ENCODE measurements at places on chromosomes 16 and 17. TPM values are rescaled to one million over a fixed set of nuclear protein-coding genes. Genes with fewer than 3 reads are reported as not detected.

DNA sequence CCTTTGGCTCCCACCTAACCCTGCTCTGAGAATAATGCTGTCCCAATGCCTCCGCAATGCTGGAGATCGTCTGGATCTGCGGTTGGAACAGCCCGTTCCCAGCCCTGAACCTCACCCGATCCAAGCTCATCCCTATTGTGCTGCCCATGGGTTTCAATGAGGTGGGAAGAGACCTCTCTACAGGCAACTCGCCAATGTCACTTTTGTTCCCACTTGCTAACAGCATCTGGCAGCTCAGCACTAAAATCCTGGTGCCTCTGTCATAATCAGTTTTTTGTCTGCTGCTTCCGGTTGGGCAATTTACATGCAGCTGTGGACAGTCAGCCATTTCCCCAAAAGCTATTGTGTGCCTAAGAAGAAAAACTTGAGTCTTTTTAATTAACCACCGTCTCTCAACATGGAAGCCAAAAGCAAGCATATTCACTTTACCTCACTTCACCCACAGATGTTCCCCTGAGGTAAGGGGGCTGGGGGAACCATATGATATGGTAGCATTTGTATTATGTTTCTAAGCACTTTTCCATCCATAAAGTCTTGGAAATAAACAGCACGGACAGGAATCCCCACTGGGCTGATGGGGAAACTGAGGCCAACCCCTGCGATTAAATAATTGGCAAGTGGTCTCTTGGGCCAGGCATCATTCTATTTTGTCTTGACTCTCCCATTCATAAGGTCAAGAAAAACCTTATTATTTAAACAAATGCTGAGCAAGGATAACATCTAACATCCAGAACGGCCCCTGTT lies 159.2 kb upstream of the CDH5 start:
- H3K27ac ChIP-seq, result no peak overlapping the region
- H3K36me3 ChIP-seq, result no peaks in the 10 kb centered on the region
- H3K4me3 ChIP-seq, result no peak overlapping the region

- H3K4me3 ChIP-seq, result no peak overlapping the region
- peak; percentile 60 for DNase-seq
- no peaks in the 10 kb centered on the region for H3K27me3 ChIP-seq
- H3K27ac ChIP-seq, result no peak overlapping the region
Measured at GRCh38 chr16:15749371-15749770, 99.3 kb downstream of the NDE1 start.

DNA sequence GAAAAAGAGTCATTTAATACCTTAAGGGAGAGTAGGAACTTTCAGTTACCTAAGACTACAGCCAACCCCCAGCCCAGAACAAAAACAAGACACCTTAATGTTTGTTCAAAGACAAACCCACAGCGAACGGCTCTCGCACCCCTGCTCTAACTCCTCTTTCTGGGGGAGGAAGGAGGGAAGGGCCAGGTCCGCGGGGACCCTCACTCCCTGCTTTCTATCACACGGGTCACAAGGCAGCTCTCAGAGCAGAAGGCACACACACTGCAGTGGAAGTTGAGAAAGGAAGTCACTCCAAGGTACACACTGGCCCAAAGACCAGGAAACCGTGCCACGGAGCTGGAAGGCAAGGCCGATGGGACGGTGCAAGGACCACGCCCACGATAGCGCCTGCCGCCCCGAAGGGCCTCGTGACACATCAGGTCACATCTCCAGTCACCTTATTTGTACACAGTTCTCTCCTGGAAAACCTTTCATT lies 10.0 kb downstream of the LITAFD start:
- H3K4me3 ChIP-seq, result no peak overlapping the region
- H3K4me1 ChIP-seq, result no peaks in the 10 kb centered on the region
- no peak for DNase-seq
- H3K36me3 ChIP-seq, result peaks cover 18% of the 10 kb centered on the region
- H3K27ac ChIP-seq, result no peak overlapping the region

DNA sequence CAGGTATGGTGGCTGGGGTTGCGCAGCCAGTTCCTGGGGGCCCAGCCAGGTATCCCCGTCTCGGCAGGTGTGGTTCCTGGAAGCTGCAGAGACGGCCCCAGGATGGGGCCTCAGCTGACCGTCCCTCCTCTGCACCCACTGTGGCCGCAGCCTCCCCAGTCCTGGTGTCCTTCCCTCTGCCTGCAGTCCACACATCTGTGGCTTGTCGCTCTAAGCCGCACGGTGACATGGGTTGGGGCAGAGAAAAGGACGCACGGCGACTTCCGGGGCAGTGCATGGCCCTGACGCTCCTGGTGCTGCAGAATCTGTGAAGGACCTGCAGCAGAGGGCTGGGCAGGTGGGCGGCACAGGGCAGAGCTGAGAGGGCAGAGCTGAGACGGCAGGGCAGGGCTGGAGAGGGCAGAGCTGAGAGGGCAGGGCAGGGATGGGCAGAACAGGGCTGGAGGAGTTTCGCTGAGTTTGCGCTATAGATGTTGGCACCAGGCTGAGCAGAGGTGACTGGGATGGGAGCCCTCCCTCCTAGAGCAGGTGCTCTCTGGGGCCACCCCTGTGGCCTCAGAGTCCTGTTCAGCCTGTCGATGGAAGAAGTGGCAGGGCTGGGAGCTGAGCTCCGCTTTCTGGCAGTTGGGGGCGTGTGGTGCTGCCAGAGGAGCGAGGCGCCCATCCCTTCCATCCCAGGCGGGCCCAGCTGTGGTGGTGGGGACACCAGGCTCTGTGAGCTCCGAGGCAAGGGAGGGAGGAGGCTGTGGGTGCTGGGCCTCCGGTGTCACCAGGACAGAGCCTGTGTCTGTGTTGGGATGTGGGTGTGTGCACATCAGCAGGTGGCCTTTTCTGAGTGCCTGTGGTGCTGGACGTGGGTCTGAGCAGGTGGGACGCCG lies 23.0 kb downstream of the TSC2 start:
- no peak for DNase-seq
- H3K4me3 ChIP-seq, result no peak overlapping the region
- no peak overlapping the region for H3K27ac ChIP-seq

GRCh38 chr17:81394377-81394920 lies 808 bp upstream of the BAHCC1 start:
- peaks cover 15% of the 10 kb centered on the region for H3K4me1 ChIP-seq

DNA sequence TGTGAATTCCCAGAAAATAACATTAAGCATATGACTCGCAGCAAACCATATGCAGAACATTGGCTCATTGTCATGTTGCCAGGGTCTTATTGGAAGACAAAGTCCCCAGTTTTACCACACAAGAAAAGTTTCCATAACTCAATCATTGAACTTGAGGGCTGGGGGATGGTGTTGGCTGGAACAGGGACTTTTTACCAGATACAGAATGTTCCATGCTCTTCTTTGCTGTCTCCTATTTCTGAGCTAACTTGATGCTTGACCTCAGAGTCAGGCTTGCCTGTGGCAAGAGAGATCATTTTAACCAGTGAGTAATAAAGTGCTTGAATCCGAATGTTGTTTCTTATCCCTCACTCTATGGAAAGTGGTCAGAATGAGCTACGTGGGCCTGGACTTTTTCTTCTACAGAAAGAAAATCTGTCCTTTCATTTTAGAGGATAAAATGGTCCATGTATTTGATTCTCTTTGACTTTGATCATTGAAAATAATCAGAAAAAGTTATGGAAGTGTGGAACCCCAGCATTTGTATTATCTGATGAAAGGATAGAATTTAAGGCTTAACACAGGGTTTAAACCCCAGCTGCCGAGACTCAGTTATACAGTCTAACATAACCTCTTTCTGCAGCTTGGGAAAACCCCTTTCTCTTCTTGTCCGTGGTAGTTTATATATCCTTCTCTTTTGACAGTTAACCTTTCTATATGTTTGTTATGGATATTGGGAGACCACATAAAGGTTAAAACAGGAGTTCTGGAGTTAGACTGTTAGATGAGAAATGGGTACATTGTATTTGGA lies 67.0 kb downstream of the TUBD1 start:
- H3K27me3 ChIP-seq, result no peaks in the 10 kb centered on the region
- no peak overlapping the region for H3K4me3 ChIP-seq
- H3K4me1 ChIP-seq, result peaks cover 54% of the 10 kb centered on the region
- DNase-seq, result no peak
- peak overlapping the region; percentile 99 for H3K27ac ChIP-seq

DNA sequence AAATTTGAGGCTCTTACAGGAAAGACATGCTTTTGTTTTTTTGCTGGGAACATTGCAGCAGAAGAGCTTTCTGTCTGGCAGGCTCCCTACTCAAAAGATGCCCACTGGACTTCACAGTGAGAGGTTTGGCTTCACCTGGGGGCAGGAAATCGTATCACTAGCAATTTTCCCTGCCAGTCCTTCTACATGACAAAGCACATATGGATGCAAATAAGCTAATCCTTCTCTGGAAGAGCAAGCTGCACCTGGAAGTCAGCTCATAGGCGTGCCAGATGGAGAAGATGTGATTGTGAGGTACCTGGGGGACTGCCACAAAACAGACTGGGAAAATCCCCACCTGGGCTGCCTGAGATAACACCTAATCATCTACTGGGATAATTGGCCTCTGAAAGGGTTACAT lies 195.0 kb upstream of the CPHXL start:
- no peaks in the 10 kb centered on the region for H3K4me1 ChIP-seq
- no peak overlapping the region for H3K27ac ChIP-seq
- H3K27me3 ChIP-seq, result peaks cover 37% of the 10 kb centered on the region
- no peak overlapping the region for H3K4me3 ChIP-seq
- no peaks in the 10 kb centered on the region for H3K36me3 ChIP-seq
- DNase-seq, result no peak

DNA sequence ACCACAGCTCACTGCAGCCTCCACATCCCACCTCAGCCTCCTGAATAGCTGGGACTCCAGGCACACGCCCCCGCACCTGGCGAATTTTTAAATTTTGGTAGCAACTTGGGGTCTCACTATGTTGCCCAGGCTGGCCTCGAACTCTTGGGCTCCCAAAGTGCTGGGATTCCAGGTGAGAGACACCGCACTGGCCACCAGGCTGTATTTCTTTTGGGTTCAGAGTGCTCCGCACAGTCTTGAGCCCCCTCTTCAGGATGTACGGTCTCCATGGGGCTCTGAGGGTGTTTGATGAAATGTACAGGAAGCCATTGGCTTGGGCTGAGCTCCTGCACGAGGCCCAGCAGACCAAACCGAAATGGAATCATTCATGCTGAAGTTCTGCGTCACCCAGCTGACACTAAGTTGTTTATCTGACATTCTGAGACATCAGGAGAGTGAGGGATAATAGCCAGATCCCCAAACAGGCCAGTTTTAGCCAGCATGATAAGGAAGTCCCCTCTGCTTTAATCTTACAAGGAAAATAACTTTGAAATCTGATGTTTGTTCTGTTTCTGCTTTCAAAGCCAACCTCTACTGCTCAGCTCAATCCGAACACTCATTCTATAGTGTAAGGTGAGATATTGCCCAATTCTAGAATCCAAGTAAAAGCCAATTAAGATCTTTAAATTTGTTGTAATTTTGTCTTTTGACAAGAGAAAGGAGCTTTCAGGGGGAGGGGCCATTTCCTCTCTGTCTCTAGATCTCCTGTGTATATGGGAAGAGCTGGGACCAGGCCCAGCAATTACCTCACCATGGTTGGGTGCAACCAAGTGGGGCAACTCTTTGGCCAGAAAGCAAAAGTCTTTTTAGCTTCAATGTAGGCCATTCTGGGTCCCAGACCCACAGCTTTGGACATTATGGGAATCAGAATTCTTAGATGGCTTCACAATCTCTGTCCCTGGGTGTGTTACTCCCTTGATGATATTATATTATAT lies 23.7 kb downstream of the GPR142 start:
- no peak overlapping the region for H3K27ac ChIP-seq
- H3K4me1 ChIP-seq, result peaks cover 12% of the 10 kb centered on the region
- no peak for DNase-seq
- no peaks in the 10 kb centered on the region for H3K27me3 ChIP-seq
- H3K36me3 ChIP-seq, result no peaks in the 10 kb centered on the region

GRCh38 chr16:14303182-14303618 lies 232.1 kb downstream of the MRTFB start:
- H3K36me3 ChIP-seq, result peaks cover 10% of the 10 kb centered on the region
- H3K4me3 ChIP-seq, result peak overlapping the region; percentile 96
- H3K27me3 ChIP-seq, result no peaks in the 10 kb centered on the region

DNA sequence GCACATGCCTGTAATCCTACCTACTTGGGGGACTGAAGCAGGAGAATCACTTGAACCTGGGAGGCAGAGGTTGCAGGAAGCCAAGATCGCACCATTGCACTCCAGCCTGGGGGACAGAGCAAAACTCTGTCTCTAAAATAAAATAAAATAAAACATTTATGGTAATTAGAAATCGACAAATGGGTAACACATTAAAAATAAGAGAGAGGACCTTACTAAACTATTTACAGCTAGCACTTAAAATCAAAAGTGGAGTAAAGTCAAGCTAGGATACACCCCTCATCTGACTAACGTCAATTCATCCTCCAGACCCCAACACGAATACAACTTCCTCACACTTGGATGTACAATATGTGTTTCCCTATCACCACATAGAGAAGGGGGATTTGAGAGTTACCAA lies 27.8 kb upstream of the RHOT1 start:
- no peak overlapping the region for H3K27ac ChIP-seq
- H3K4me3 ChIP-seq, result no peak overlapping the region
- H3K4me1 ChIP-seq, result no peaks in the 10 kb centered on the region
- no peaks in the 10 kb centered on the region for H3K36me3 ChIP-seq
- no peak for DNase-seq

DNA sequence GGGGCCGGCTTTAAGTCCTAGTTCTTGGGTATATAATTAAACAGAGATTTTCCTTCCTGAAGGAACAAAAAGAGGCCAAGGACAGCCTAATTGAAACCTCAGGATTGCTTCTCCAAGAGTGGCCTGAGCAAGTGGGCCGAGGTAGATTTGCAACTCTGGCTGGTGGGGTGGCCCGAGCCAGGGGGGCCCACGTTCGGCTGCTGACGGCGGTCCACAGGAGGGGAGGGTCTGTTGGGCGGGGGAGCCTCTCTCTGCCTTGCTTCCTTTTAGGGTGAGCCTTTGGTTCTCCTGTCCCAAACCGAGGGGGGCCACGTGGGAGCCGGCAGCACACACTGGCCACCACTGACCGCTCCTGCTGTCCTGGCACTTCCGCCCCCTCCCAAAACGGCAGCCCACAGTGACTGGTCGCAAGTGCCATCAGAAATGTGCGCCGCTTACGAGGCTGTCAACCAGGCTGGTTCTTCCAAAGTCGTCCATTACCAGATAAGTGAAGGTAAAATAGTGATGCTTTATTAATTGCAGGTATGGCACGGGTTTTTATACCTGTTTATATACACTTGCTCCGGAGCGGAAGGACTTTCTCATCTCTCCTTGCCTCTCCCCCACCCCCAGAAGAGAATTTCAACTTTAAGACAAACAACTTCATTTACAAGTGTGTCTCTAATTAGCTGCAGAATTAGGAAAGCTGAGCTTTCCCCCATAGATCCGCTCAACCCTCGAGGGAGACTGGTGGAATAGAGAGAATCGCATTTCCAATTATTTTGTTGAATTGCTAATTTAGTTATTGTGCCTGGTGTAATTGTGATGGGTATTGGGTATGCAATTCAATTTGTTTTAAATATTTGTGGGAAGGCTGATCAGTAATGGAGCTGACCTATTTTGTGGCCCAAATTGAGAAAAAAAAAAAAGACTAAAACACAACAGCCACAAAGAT lies 117.8 kb downstream of the AATF start:
- no peaks in the 10 kb centered on the region for H3K27me3 ChIP-seq
- no peak overlapping the region for H3K27ac ChIP-seq
- H3K4me1 ChIP-seq, result peaks cover 23% of the 10 kb centered on the region
- no peak overlapping the region for H3K4me3 ChIP-seq
- H3K36me3 ChIP-seq, result no peaks in the 10 kb centered on the region

Gene OTOP2
- not detected for total RNA-seq

Gene TBX4
- total RNA-seq, result not detected

Gene TAT
- total RNA-seq, result 0.13 TPM

Gene ZP2
- total RNA-seq, result not detected

Gene GRAPL
- 0.37 TPM for total RNA-seq

Gene NTN3
- total RNA-seq, result 0.87 TPM

Gene RAMP2
- not detected for total RNA-seq

Gene PITPNM3
- 17.3 TPM for total RNA-seq

Gene CSF3
- not detected for total RNA-seq

Gene CMTM2
- total RNA-seq, result 0.65 TPM

Gene ZNF263
- 36.8 TPM for total RNA-seq

Gene C17orf78
- total RNA-seq, result not detected

Gene FBXW10
- total RNA-seq, result 5.3 TPM

Measured in PC-9 (cell line).